ENCODE measurements at places on chromosomes 3 and 15.

DNA sequence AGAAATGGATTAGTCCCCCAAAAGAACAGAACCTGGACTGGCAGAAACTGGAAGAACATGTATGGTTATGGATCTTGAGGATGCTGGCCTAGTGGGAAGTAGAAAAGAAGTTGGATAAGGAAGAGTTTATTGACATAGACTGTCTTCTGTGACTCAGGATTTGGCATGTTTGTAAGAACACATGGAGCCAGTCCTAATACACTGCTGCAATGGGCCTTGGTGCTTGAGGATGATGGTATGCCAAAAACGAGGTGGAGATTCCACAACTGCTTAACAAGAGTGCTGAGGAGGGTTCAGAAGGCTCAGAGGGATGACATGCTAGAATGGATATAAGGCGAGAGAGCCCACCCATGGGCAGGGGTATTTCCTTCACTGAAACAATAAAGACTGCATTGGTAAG lies 22.4 kb downstream of the LZTFL1 start:
- no peak for DNase-seq

DNA sequence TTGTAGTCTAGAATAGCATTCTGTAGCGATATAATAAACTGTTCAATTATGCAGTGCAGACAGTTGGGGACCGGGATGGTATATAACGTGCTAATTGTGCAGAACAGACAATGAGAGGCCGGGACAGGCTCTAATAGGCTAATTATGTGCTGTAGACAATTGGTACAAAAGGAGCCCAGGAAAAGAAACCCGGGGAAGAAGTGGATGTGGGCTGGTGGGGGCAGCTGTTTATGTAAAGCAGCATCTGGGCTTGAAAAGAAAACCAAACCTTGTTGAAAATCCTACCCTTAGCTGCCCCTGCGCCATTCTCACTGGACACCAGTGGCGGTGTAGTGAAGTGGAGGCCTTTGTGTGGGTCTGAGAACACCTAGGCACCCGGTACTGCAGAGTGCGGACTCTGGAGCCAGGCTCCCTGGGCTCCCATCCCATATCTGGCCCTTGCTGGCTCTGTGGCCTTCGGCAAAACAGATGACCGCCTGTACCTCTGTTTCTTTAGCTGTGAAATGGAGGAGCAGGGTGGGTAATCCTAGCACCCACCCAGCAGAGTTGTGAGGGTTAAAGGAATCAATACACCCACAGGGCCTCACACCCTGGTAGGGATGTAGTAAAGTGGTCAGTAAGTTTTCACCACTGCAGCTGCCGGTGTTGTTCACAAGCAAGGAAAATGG lies 51.5 kb downstream of the CMTM6 start:
- DNase-seq, result peak; percentile 43

GRCh38 chr3:104316118-104316517 lies 1050.6 kb upstream of the ALCAM start:
- DNase-seq, result no peak

DNA sequence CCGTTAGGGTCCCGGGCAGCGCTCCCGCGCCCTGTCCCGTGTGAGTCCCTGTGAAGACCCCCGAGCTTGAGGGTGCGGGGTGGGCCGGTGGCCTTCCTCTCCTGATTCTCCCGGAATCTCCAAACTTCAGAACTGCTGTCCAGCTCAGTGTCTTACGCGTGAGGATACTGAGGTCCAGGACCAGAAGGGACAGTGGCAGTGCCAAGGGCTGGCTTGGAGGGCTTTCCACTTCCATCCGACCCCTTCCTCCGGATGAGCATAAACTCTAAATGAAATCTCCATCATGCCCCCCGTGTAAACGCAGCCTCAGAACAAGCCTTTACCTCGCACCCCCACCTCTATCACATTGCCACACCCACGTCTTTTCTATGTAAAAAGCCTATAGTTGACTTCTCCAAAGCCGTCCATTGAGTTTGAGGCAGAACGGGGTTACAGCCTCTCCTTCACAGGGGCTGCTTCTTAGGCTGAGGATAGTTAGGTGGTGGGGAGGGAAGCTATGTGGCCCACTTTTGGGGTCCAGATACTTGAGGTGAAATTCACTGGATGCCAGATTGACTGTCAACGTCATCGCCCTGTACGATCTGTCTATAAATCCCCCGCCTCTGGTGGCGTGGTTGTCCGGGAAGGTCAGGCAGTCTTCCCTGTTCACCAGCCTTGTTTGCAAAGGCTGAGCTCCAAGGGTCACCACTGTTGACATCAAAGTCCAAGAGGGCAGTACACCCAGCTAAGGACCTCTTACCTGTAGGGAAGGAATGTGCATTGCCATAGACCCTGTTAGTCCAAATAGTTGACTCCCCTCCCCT lies 1.1 kb downstream of the EDEM1 start:
- peak; percentile 2 for DNase-seq

GRCh38 chr3:117036259-117036799 lies 326.8 kb downstream of the TUSC7 start:
- DNase-seq, result no peak

DNA sequence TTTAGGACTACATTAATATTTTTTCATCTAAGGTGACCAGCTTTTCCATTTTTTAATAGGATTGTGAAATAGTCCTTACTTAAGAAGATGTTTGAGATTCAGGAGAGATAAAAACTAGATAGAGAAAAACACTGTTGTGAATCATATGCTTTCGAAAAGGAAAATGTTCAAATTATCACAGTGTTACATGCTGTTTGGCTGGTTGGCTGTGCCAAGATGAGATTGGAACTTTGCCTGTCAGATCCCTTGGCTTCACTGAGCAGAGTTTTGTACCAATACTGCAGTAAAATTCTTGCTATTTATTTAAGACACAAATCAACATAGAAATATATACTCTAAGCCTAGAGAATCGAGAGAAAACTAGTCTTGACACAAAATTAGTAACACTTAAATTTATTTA lies 117.2 kb downstream of the OXSM start:
- DNase-seq, result no peak

- no peak for DNase-seq
Measured at GRCh38 chr3:136197159-136197793, 1.1 kb upstream of the MSL2 start.

DNA sequence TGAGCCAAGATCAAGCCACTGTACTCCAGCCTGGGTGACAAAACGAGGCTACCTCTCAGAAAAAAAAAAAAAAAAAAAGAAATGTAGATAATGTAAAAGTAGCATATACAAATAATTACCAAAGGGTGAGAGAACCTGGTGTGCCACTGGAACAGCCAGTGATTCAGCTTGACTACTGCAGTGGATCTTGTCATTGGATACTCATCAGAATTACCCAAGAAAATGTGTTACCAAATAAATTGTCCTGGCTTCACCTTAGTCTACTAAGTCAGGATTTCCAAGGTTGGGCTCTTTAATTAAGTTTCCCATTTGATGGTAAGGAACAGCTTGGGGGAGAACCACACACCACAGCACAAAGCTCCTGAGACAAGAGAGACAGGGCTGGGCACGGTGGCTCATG lies 1.5 kb downstream of the NICN1 start:
- DNase-seq, result no peak
